ENCODE measurements at places on chromosomes 5 and 9.

- peak; percentile 29 for DNase-seq
Observed at GRCh38 chr9:69027355-69028097, 8.0 kb upstream of the FXN start.

GRCh38 chr9:137402746-137403145 lies 20.2 kb downstream of the EXD3 start:
- DNase-seq, result no peak

DNA sequence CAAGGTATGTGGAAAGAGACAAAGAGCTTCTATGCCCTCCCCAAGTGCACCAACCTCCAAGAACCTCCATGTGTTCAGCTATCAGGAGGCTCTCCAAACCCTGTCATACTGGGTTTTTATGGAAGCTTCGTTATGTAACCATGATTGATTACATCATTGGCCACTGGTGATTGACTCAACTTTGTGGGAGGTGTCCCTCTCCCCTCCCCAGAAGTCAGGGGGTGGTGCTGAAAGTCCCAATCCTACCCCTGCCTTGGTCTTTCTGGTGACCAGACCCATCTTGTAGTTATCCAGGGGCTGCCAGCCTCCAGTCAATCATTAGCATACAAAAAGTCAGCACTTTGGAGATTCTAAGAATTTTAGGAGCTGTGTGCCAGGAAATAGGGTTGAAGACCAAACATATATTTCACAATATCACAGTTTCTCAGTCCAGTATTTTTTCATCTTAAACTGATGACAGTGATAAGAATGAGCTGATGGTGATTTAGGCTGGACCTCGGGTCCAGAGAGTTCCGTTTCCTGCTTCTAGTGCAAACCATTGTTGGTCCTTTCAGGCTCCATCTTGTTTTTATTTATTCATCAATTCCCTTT lies 27.3 kb upstream of the FANCC start:
- DNase-seq, result no peak

- no peak for DNase-seq
Observed at GRCh38 chr5:142572006-142572405, 113.9 kb downstream of the FGF1 start.

GRCh38 chr5:96256795-96257470 lies 176.1 kb downstream of the PCSK1 start:
- DNase-seq, result peak; percentile 25

DNA sequence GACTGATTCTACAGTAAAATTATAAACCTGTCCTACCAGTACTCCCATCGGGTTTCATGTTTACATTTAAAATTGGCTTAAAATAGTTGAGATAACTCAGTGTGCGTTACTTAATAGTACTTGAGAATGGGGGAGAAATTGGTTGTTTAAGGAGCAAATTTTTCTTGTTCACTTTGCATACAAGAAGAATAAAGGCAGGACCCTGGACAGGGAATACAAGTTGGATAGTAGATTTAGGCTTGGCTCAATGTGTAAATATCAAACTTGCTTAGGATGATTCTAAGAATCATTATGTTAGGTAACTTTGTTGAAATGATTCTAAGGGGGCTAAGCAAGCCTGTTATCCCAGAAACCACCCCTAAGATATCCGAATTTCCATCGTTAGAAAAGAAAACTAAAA lies 448.4 kb upstream of the TLE4 start:
- DNase-seq, result no peak

DNA sequence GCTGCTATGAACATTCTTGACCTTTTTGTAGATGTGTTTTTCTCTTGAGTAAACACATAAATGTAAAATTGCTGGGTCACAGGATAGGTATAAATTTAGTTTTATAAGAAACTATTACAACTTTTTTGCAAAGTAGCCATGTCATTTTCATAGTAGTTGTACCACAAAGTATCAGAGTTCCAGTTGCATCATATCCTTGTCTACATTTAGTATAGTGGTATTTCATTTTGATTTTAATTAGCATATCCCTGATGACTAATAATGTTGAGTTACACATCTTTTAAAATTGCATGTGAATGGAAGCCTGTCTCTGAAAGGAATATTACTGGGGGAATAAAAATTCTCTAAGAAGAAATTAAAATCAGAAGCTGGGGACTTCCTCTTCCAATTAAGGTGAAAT lies 85.4 kb downstream of the TMEM161B start:
- DNase-seq, result no peak

- no peak for DNase-seq
Observed at GRCh38 chr9:133131506-133131905, 10.5 kb upstream of the RALGDS start.

GRCh38 chr5:80275347-80275746 lies 19.5 kb upstream of the SERINC5 start:
- peak; percentile 27 for DNase-seq

DNA sequence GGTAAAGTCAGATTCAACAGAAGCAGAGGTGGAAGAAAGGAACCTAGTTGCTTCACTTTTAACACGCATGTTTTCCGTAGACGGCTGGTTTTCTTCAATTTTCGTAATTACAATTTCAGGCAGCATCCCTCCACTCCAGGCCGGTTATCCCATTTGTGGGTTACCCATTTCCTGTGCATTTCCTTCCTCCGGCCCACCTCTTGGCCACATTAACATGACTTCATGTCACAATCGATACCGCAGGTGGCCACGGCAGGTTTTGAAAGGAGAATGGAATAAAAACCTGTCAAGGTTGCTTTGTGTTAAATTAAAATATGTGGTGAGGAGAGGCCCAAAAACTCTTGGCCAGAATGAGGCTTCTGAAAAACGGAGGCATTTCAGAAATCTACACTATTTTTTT lies 130.2 kb downstream of the PCSK5 start:
- peak; percentile 36 for DNase-seq

DNA sequence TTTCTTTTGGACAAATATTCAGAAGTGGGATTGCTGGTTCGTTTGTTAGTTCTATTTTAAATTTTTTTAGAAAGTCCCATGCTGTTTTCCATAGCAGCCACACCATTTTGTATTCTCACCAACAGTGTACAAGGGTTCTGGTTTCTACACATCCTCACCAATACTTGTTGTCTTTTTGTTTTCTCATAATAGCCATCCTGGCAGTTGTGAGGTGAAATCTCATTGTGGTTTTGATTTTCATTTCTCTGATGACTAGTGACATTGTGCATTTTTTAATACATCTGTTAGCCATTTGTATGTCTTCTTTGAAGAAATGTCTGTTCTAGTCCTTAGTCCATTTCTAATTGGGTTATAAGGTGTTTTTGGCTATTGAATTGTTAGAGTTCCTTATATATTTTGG lies 214.3 kb downstream of the ARRDC3 start:
- no peak for DNase-seq

- no peak for DNase-seq
Observed at GRCh38 chr5:167478188-167478587, 813.3 kb upstream of the WWC1 start.

DNA sequence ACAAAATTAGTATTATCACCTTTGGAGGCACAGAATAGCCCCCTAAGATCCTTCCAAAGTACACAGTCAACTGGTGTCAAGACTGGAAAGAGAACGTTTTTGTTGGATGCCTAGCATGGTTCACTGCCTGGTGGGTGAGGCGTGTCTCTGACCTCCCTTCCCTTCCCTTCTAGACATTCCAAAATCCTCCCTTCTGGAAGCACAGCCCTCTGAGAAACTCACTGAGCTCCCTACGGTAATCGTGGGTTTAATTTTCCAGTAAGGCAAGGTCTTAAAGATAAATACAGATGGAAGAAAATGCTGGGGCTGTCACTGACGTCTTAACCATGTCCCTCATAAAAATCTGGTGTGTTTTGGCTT lies 138.8 kb downstream of the LIFR start:
- DNase-seq, result no peak

GRCh38 chr9:134050726-134051125 lies 17.1 kb downstream of the BRD3 start:
- no peak for DNase-seq

GRCh38 chr5:29367176-29367833 lies 1826.2 kb upstream of the CDH6 start:
- DNase-seq, result no peak

- DNase-seq, result no peak
Observed at GRCh38 chr5:53083927-53084326, 25.6 kb downstream of the MOCS2 start.

GRCh38 chr5:80905405-80905804 lies 54.8 kb upstream of the RASGRF2 start:
- no peak for DNase-seq

GRCh38 chr5:177412603-177413233 lies 3.4 kb upstream of the F12 start:
- DNase-seq, result no peak

- DNase-seq, result no peak
Observed at GRCh38 chr5:82597437-82597836, 319.3 kb upstream of the RPS23 start.

DNA sequence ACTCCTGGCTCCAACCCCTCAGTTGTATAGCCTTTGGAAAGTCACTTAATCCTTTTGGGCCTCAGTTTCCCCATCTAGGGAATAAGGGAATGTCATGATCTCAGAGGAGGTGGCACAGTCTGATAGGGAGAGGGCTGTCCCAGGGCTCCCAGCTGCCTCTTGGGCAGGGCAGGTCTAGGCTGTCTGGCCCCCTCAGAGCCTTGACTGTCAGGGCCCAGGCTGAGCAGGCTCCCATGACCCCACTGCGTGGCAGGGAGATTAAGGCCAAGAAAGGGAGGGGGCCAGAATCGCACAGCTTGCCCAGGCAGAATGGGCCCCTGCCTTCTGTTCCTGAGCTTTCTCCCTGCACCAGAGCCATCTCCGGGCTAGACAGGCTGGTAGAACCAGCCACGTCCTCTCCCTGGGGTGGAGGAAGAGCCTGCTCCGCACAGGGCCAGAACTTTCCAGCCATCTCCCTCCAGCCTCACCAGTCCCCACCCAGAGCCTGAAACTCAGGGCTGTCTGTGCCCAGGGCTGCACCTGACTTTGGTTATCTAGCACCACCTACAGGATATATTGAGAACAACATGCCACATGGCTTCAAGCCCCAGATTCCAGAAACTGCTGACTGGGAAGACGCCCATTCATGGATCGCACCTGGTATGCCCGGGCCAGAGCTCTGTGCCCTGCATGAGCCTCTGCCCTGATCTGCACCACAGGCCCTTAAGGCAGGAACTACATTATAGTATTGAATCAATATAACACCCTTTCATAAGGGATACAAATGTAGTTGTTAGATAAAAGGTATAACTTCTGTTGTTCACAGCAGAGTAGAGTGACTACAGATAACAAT lies 32.1 kb downstream of the NAIF1 start:
- DNase-seq, result peak; percentile 59

GRCh38 chr5:95673081-95673480 lies 9.7 kb downstream of the SPATA9 start:
- no peak for DNase-seq

DNA sequence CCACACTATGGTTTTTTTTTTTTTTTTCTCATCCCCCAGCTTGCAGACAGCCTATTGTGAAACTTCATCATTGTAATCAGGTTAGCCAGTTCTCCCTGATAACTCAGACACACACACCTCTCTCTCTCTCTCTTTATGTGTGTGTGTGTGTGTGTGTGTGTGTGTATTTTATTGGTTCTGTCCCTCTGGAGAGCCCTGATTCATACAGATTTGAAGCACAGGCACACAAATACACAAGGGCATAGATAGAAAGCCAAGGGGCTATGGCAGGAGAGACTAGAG lies 20.6 kb upstream of the VCAN start:
- no peak for DNase-seq

- DNase-seq, result no peak
Observed at GRCh38 chr5:15387931-15388524, 112.0 kb upstream of the FBXL7 start.

GRCh38 chr5:145943674-145944121 lies 7.3 kb downstream of the SH3RF2 start:
- DNase-seq, result no peak

- no peak for DNase-seq
Observed at GRCh38 chr9:71210326-71210725, 88.9 kb upstream of the TRPM3 start.

DNA sequence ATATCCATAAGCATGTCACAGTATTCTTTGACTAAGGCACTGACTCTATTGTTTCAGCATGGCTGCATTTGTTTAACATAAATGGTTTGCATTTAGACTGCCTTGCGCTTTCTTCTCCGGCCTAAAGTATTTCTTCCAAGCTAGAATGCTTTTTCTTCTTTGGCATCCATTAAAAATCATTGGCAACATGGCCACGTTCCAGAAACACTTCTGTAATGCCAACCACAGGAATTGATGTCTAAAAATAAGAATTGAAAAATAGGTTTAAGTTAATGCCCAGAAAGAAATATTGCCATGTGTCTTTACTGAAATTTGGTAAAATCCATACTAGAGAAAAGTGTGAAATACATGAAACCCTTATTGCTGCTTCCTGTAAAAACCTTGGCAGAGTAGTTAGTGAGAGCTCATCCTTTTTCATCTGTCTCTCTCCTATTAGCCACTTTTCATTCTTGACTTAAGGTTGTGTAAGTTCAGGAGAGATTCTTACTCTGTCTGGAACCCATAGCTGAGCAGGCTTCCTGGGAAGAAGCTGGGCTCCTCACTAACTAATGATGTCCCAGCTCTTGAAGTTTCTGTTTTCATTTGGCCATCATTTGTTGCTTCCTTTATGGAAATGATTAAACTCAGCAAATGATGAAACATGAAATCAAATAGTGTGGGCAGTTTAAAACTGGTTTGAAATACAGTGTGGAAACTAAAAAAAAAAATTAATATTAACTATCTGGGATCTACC lies 58.2 kb upstream of the RPS23 start:
- no peak for DNase-seq

- DNase-seq, result no peak
Observed at GRCh38 chr5:2188137-2188536, 305.4 kb upstream of the IRX4 start.

GRCh38 chr5:14342306-14342705 lies 199.2 kb downstream of the TRIO start:
- DNase-seq, result no peak

- no peak for DNase-seq
Observed at GRCh38 chr5:74401946-74402320, 238.6 kb downstream of the ENC1 start.

DNA sequence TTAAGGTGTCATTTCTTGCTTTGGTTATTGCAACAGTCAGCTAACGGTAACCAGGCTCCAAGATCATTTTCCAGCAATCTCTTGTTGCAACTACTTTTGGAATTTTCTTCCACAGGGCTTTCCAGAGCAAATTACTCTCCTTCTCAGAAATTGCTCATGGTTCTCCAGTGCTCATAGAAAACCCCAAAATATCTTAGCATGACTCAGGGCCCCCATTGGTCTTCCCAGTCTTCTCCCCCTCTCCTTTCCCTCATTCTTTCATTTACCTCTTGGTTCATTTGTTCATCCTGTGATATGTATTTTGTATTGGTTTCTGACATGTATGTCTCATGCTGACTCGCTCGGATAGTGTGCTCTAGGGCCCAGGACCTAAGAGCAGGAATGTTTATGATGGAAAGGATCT lies 35.6 kb downstream of the WWC1 start:
- no peak for DNase-seq

DNA sequence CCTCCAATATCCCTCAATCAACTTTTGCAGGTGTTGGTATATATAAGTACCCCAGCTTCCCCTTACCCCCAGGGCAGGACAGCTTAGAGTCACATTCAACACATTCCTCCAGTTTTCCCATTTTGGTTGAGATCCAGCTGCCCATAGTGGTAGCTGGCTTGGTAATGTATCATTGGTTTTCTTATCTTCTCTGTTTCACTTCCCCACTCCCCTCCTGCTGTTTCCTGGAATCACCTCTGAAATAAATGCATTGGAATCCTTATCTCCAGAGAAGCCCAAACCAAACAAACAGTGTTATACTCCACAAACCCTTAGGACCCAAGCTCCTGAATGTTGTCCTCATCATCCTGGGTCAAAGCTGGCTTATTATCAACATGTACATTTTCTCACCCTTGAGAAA lies 184.8 kb downstream of the TMEM38B start:
- DNase-seq, result no peak

Measured in DND-41 (cell line).